ENCODE measurements at places on chromosomes 12 and 14. TPM values are rescaled to one million over a fixed set of nuclear protein-coding genes. Genes with fewer than 3 reads are reported as not detected.
A peak's percentile ranks its signal among the peaks of the same experiment; 100 is the strongest.

DNA sequence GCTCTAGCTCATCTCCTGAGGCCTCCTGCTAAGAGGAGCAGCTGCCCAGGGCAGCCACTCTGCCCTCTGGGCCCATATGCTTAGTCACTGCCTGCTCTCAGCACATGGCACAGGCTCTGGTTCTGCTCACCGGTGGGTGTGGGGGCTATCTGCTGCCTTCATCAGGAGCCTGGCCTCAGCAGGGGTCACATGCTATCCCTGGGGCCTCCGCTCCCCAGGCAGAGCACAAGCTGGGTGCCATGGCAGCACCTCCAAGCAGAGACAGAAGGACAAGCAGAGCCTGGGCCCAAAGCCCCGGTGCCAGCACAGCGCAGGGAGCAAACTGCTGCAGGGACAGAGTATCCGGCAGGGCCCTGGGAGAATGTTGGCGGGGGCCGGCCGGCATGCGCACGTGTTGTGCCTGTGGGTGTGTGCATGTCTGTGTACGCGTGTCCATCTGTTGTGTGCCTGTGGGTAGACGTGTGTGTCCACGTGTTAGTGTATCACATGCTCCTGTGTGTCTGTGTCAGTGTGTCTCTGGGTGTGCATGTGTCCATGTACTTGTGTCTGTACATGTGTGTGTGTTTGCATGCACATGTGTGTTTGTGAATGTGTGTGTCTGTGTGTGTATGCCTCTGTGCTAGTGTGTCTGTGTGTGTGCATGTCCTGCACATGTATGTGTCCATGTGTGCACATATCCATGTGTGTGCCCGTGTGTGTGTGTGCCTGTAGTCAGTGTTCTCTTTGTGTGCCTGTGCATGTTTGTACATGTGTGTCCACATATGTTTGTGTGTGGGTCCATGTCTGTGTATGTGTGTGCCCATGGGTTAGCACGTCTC lies 326.9 kb downstream of the TMEM121 start:
- DNase-seq = no peak

GRCh38 chr12:89529738-89530137 lies 3.9 kb upstream of the POC1B start:
- peak; percentile 67 for DNase-seq

The ACOT6 gene
- not detected for total RNA-seq

- no peak for DNase-seq
Observed at GRCh38 chr12:68877583-68877982, 55.4 kb downstream of the CPM start.

- no peak for DNase-seq
Observed at GRCh38 chr14:73774241-73774570, 60.0 kb upstream of the PNMA1 start.

- no peak for DNase-seq
Observed at GRCh38 chr12:119694111-119694510, 26.2 kb downstream of the PRKAB1 start.

DNA sequence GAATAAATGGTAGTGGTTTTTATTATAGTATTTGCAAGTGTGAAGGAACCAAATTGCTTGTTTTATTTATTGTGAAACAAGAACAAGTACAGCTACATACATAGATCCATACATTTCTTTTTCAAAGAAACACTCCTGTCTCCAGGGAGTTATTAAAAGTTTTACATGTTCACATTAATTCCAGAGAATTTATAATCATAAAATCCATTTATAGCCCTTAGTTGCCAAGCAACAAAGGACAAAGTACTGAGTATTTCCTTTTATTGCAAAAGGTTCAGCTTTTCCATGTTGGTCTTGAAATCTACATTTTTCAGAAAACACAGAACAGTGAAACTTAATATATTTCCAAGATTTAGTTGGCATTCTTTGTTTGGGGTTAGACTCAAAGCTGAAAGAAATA lies 9.5 kb downstream of the MYRFL start:
- no peak for DNase-seq
